ENCODE measurements at places on chromosomes 3 and 15.

DNA sequence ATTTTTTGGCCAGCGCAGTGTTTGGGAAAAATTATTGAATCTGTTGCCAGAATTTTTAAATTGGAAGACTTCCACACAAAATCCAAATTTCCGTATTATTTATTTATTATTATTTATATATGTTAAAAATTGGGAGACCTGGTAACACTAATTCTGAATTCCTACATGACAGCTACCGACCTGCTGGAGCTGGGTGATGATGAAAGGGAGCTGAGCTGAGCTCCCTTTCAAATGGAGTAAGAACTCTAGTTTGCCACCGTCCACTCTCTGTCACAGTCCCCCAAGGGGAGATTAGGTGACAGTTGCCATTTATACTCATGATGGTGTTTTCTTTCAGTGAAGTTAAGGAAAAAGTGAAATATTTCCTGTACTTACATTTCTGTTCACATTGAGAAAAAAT, 1.4 kb downstream of the CRTC3 start:
- DNase-seq: no peak

DNA sequence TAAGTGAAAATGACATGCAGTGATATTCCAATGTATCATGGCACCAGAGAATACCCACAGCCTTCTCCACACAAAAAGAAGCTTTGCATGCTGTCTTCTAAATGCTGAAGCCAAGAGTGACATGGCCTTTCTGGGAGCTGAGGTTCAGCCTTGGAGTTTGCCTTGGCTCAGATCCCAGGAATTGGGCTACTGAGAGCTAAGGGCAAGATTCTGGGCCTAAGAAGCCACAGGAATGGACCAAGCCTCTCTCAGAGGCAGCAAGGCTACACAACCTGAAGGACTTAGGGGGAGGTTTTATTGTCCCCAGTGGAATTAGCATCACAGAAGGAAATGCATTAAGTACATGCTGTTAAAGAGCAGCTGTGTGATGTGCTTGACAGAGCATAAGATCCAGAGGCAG, 1078.5 kb downstream of the TUSC7 start:
- no peak for DNase-seq

GRCh38 chr3:131738095-131738494, 235.3 kb upstream of the MRPL3 start:
- DNase-seq: no peak

- DNase-seq: no peak
Measured at GRCh38 chr3:55569033-55569599, 82.0 kb upstream of the WNT5A start.

DNA sequence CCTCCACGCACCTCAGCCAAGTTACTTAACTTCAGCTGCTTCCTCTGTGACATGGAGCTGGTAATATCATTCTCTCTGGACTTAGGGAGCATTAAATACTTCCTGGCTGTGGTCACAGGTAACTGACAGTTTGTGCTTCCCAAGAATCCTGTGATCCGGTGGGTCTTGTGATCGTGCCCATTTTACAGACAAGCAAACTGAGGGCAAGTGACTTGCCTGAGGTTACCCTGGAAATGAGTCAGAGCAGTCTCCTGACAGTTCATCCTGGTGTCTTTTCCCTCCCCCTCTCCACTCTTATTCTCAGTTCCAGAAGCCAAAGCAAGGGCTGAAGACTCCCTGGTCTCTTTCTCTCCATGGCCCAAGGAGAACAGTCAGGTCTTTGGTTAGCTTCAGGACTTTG, 35.9 kb downstream of the ACAN start:
- no peak for DNase-seq

GRCh38 chr15:29896062-29896461, 73.8 kb upstream of the TJP1 start:
- no peak for DNase-seq

DNA sequence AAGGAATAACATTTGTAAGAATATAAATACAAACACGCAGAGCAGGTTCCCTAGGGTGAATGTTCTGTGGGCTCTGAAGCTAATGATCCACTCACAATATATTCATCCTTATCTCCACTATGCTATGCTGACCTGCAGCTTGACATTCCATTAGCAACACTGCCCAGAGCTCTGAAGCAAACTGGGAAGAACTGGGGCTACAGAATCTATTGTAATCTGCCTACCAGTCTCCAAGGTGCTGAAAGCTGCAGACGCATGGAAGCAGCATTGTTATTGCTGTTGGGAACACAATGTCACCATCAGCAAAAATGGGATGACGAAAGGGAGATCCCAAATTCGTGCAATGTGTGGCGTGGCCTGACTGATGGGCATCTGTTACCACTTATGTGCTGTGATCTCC, 316.7 kb upstream of the RORA start:
- no peak for DNase-seq

DNA sequence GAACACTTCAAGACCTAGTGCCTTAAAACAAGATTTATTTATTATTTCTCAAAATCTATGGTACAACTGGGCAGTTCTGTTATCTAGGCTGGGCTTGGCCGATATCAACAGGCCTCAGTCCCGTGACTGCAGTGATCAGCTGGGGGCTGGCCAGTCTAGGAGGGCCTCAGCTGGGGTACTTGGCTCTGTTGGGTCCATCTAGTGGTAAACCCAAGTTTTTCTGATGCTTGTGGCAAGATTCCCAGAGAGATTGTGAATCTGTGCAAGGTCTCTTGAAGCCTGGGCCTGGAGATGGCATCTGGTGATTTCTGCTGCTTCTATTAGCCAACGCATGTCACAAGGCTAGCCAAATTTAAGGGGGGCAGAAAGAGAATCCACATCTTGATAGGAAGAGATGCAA, 482.4 kb upstream of the SGO1 start:
- DNase-seq: no peak

DNA sequence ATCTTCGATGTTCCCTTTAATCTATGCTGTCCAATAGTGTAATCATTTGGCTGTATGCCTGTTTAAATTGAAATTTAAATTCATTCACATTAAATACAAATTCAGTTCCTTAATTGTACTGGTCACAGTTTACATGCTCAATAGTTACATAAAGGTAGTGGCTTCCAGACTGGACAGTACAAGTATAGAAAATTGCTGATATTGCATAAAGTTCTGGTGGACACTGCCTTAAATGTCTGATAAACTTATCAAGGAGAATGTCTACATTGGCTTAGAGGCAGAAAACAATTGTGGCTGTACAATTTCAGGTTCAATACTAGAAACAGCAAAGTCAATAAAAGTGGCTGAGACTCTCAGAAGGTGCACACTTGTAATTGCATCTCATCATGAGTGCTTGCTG, 365.2 kb downstream of the RBMS3 start:
- DNase-seq: no peak

DNA sequence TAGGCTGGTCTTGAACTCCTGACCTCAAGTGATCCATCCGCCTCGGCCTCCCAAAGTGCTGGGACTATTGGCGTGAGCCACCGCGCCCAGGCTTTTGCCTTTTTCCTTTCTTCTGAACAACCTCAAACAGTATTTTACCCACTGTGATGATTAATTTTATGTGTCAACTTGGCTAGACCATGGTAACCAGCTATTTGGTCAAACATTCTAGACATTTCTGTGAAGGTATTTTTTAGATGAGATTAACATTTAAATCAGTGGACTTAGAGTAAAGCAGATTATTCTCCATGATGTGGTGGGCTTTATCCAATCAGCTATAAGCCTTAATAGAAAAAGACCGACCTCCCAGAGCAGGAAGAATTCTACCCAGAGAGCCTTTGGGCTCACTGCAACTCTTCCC, 6.0 kb downstream of the SPATA12 start:
- DNase-seq: no peak

- DNase-seq: no peak
Measured at GRCh38 chr15:62782896-62783295, 259.7 kb upstream of the TPM1 start.

DNA sequence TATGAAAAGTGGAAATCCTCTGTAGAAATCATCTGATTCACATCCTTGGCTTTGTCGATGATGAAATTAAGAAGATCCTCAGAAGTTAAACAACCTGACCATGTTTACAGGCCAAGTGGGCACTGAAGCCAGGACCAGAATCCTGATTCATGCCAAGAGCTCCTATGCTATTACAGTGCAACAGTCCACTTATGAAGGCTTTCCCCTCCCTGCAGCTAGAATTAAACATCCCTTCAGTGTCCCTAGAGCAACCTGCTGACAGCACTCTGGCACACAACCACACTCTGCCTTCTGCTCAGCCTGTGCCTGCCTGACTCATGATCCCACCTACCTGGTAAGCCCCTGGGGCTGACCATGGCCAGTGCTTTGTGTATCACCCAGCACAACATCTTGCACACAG, 33.8 kb downstream of the TXNRD3 start:
- no peak for DNase-seq

DNA sequence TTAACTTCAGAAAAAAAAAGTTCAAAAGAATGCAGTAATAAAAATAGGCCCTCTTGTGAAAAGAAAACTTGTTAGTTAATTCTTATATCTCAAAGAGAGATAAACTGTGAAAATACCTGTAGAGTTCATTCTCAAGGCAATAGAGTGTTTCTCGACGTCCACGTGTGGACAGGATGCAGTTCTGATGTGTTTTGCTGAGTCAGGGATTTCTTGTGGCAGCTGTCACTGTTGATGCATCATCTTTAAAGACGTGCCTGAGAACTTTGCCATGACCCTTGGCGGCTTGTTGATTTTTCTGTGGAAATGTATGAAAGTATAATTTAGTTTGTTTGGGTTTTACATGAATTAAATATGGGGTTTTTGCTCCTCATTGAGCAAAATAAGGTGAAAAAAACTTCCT, 702.2 kb downstream of the NLGN1 start:
- DNase-seq: no peak

- no peak for DNase-seq
Measured at GRCh38 chr3:4416427-4416945, 50.6 kb downstream of the SUMF1 start.

- no peak for DNase-seq
Measured at GRCh38 chr15:41778521-41778920, 4.2 kb downstream of the MAPKBP1 start.

DNA sequence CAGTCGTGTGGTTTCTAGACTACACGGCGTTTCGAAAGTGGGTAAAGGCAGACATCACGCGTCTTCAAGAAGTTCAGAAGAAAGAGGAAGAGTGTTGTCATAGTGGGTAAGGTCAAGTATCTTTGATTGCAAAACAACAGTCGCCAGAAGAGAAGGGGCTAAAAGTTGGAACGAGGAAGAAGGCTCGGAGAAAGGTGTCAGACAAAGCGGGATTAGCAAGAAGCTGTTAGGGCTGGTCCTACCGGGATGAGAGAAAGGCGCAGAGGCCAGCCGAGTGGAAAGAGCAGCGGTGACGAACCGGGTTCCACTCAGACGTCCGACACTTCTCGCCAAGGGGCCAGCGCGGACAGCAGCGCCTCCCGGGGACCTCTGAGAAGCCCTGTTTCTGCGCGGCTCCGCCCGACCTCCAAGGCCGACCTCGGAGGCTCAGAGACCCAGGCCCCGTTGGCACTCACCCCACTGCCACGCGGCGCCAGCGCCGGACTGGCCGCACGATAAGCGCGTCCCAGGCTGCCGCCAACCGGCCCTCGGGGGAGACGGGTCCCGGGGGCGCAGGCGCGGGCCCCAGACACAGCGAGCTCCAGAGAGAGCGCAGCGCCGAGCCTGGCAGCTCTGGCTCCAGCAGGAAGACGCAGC, 436 bp downstream of the ADPGK start:
- DNase-seq: no peak

DNA sequence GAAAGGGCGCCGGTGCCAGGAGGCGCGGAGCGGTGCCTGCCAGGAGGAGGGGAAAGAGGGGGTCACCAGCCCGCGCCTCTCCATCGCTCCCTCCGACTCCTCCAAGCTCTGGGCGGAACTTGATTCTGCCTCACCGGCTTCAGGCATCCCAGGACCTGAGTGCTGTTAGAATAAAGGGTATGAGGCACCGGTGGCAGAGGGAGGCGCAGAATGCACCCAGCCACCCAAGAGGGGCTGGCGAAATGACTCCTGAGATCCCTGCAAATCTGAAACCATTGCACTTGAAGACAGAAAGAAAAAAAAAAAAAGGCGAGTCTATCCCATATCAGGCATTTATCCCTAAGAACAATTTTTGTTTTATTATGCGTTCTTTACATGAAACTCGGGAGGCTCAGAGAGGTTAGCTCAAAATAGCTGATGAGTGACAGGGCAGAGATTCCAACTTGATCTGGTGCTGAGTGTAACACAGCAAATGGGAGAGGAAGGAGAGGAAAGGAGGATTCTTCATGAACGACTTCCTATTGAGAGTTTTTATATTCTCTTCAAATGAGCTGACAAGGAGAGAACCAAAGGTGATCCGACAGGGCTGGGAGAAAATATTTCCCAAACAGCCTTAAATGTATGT, 157.0 kb upstream of the FRMD4B start:
- DNase-seq: no peak

- no peak for DNase-seq
Measured at GRCh38 chr3:89320186-89320585, 212.8 kb downstream of the EPHA3 start.

- DNase-seq: no peak
Measured at GRCh38 chr3:172277151-172277652, 171.1 kb downstream of the GHSR start.

DNA sequence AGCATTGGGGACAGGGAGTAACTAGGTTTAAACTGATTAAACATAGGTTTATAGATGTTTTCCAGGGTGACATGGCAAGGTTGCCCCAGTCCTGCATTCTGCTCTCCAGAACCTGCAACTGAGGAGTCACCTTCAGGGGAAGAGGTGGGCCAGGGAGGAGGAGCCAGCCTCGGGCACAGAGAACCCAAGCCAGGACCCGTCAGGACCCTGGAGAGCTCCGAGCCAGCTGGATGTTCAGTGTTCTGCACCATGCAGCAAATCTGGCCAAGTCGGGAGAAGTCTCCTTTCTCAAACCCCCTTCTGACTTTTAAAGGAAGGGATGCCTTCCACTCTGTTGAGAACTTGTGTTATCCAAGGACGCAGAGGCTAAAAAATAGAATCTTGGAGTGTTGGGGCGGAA, 62.1 kb upstream of the SLC6A11 start:
- DNase-seq: peak; percentile 66

- no peak for DNase-seq
Measured at GRCh38 chr3:82130046-82130445, 368.6 kb upstream of the GBE1 start.

DNA sequence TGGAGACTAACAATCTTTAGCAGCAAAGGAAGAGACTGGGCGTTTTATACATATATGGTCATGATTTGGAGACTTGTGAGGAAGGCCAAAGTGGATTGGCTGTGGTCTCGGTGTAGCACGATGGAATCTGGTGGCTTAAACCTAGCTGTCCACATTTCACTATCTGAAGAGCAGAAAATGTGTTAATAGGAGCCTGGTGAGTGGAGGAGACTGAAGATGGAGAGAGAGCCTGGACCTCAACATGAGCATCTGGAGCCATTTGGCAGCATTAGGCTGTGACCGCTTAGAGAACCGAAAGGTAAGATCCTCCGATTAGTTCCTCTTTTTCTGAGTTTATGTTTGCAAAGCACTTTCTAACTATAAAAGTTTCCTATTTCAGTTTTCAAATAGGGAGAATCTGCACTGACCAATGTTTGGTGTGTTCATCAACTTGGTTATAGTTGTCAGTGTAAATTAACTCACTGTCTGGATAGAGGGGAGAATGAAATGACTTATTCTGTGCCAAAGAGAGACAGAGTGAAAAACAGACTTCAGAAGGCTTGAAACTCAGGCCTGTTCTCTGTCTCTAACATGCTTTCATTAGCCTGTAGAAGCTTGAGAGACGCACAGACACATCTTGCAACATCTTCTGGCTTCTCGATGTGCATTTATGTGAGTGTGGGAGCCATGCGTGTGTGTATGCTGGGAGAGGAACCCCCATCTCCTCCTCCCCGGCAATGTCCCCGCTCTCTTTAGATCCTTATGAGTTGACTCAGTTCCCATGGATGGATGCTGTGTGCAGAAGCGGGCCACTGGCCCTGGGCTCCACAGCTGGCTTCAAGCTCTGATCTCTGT, 244.7 kb upstream of the TBL1XR1 start:
- DNase-seq: no peak

- peak; percentile 6 for DNase-seq
Measured at GRCh38 chr15:67009576-67010569, 55.5 kb upstream of the SMAD3 start.
